ENCODE measurements at places on chromosomes 16 and 17. TPM values are rescaled to one million over a fixed set of nuclear protein-coding genes. Genes with fewer than 3 reads are reported as not detected.

The GOT2 gene
- polyA plus RNA-seq, result 53.4 TPM

The INCA1 gene
- 0.99 TPM for polyA plus RNA-seq

The PRKAR1A gene
- 72.9 TPM for polyA plus RNA-seq

The JUP gene
- polyA plus RNA-seq, result 100 TPM

The MPG gene
- polyA plus RNA-seq, result 140 TPM

The MPHOSPH6 gene
- 10.9 TPM for polyA plus RNA-seq

The LGALS3BP gene
- 0.77 TPM for polyA plus RNA-seq

The KRTAP1-5 gene
- polyA plus RNA-seq, result not detected

The ZFPM1 gene
- polyA plus RNA-seq, result 0.72 TPM

DNA sequence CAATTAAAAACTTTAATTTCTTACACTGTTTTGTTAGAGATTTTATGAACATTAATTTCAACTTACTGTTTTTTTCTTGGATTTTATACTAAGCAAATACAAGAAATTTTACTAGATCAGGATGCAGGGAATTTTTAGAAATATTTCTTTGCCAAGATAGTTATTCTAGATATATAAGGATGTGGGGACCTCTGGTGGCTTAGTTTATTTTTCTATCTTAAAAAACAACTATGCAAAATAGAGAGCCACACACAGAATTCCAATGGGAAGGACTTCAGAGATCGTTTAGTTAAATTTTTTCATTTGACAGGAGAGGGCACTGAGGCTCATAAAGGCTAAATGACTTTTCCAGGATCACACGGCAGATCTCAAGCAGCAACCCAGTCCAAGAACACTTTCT, 23.0 kb upstream of the CAPNS2 start:
- peak; percentile 47 for DNase-seq

DNA sequence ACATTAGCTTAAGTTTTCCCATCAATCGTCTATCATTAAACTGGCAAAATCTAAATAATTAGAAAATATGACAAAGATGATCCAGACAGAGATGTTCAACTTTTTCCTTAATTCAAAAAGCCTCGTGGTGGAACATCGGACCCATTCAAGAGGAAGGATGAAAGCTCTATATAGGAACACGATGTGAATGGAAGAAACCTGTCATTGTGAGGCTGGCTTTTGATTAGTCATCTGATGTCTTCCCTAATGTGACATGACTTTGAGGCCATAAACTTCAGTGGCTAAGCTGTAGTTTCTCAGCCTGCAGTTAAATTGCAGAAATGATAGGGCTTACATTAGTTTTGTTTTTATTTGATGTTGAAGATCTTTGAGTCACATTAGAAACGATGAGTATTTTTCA, 1.0 kb downstream of the AMZ2 start:
- no peak for DNase-seq

DNA sequence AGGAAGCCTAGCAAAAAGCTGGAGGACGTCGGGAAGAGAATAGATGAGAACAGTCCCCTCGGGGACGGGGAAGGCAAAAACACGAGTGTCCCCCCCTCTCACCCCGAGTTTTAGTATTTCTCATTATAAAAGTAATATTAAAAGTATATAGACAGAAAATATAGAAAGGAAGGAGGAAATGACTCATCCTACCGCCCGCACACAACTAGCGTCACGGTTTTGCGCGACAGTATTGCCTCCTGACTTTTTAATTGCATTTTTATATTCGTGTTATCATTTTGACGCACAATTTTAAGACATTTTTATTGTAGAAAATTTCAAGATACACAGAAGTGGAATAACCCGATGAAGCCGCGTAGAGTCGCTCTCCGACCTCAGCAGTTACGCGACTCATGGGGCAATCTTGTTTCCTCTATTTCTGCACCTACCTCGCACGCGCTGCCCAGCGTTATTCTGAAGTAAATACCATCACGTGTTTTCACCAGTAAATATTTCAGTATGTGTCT, 652 bp upstream of the SLC25A19 start:
- DNase-seq, result peak; percentile 71

GRCh38 chr16:58727028-58727781, 6.9 kb downstream of the GOT2 start:
- no peak for DNase-seq

DNA sequence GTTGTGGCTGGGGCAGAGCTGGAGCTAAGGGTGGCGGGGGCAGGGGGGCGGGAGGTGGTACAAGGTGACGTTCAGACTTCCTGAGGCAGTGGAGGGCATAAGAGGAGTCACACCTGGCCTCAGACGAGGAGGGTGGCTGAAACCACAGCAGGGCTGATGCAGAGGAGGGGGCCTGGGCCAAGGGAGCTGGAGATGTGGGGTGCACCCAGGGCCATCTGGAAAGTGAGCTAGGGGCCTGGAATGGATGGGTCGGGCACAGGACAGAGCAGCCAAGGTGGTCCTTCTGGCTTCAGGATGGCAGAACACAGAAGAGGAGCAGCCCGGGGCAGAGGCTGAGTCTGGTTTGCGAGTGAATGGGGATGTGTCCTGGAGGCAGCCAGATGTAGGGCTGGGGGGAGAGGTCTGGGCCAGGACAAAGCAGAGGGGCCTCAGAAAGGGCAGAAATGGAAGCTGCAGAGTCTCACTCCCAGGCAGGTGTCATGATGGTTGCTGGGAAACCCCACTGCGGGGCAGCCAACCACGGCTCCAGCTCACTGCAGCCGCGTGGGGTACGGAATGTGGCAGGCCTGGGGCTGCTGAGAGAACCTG, 57.6 kb downstream of the PRMT7 start:
- no peak for DNase-seq

- no peak for DNase-seq
Measured at GRCh38 chr16:55283812-55284717, 39.9 kb upstream of the IRX6 start.

DNA sequence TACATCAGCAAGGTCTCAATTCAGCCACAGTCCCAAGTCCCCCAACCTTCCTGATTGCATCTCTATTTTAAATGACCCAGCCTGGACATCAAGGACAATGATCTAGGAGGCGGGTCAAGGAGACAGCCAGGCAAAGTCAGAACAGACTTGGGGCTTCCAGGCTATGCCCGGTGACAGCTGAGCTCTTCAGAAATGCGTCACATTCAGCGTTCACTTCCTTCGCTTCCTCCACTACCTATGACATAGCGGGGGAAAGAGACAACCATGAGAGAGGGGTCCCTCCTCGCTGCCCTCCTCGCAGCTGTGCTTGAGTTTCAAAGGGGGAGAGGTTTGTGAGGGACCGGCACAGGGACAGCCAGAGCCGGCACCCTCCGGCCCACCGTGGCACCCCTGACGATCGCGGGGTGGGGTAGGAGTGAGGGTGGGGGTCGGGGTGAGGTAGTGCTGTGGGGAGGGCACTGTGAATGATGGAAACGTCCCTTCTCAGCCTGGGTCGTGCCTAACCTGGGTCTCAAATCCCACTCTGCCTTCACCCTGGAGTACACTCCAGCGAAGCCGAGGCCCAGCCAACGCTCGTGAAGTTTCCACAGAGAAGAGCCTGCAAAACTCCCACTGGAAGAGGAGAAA, 12.3 kb upstream of the LGALS3BP start:
- DNase-seq, result no peak

DNA sequence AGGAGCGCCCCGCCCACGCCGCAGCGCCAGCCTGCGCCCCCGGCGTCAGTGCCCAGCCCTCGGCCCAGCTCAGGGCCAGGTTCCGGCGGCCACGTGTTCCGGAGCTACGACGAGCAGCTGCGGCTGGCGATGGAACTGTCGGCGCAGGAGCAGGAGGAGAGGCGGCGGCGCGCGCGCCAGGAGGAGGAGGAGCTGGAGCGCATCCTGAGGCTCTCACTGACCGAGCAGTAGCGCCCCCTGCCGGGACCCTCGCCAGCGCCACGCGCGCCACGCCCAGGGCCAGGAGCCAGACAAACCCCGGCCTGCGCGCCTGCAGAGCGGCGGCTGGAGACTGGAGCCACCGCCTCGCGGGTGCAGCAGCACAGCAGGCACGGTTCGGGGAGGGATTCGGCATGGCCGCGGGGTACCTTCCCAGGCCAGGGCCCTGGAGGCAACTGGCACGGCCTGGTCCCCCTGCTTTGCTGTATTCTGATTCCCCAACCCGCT, 9.3 kb downstream of the CORO6 start:
- peak; percentile 90 for DNase-seq

- DNase-seq, result no peak
Measured at GRCh38 chr17:74641224-74641957, 17.9 kb upstream of the CD300E start.

- no peak for DNase-seq
Measured at GRCh38 chr17:13920413-13920812, 148.9 kb upstream of the COX10 start.

DNA sequence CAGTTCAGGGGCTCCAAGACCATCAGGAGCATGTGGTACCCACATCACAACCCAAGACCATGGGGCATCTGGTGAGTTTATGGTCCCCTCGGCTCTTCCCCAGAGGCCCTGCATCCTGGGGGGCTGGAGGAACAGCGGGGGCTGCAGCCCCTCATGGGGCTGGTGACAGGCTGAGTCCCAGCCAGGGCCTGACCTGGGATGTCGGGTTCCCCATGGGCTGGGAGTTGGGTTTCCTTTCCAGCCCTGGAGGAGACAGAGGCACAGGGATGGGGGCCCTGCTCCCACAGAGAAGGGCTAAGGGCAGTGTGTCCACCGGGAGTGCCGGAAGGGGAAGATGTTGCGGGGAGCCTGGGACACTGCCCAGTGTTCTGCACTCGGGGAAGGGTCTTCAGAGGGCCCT, 82.4 kb downstream of the GOSR1 start:
- no peak for DNase-seq

- peak; percentile 11 for DNase-seq
Measured at GRCh38 chr16:11915114-11915643, 577 bp downstream of the GSPT1 start.

- no peak for DNase-seq
Measured at GRCh38 chr16:9840761-9841665, 341.2 kb downstream of the GRIN2A start.

DNA sequence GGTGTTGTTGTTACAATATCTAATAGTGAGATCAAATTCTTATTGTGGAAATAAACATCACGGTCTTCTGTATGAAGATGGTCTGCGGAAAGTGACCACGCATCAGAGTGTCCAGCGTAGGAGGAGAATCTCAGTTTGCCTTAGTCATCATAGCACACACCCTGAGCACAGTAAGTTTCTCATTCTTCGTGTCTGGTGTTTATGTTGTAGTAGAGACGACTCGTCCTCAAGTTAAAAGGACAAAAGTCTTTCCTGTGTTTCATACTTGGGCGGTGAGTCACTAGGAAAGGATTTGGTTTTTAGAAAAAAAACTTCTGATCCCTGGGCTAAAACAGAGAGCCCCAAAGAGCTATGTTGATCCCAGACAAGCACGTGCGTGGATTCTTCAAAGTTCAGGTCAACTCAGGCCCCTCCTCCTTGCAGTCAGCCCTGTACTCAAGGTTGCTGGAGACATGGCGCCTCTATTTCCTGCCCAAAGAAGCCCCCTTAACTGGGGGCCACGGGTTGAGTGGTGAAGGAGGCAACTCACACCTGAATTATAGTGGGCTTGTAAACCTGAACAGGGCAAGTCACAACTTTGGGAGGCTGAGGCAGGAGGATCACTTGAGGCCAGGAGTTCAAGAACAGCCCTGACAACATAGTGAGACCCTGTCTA, 170.4 kb downstream of the ZFHX3 start:
- peak; percentile 80 for DNase-seq

- DNase-seq, result no peak
Measured at GRCh38 chr16:66840883-66841282, 3.3 kb upstream of the CA7 start.

DNA sequence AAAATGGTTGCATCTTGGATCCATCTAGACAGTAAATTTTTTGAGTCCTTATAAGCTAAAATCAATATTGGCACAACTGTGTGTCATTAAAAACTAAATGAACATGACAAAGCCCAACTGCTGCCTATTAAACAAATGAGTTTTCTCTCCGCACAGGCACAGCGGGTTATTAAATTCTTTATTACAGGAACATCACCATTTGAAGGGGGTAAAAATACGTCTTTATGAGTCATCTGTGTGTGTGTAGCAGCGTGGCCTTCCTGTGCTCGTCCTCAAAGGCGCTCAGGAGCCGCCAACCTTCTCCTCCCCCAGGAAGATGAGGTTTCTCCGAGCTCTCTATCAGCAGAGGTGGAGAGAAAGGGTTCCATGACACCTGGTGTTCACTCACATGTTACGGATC, 62.6 kb upstream of the SDK2 start:
- no peak for DNase-seq

GRCh38 chr17:57968456-57968855, 13.2 kb upstream of the CUEDC1 start:
- DNase-seq, result no peak

GRCh38 chr17:65177901-65178300, 40.7 kb downstream of the RGS9 start:
- DNase-seq, result peak; percentile 59

GRCh38 chr16:24166661-24167528, 89.2 kb upstream of the CACNG3 start:
- DNase-seq, result no peak

GRCh38 chr17:31373150-31374093, 18.1 kb upstream of the RAB11FIP4 start:
- DNase-seq, result peak; percentile 67

- no peak for DNase-seq
Measured at GRCh38 chr16:58099097-58099955, 29.9 kb downstream of the CFAP20 start.

DNA sequence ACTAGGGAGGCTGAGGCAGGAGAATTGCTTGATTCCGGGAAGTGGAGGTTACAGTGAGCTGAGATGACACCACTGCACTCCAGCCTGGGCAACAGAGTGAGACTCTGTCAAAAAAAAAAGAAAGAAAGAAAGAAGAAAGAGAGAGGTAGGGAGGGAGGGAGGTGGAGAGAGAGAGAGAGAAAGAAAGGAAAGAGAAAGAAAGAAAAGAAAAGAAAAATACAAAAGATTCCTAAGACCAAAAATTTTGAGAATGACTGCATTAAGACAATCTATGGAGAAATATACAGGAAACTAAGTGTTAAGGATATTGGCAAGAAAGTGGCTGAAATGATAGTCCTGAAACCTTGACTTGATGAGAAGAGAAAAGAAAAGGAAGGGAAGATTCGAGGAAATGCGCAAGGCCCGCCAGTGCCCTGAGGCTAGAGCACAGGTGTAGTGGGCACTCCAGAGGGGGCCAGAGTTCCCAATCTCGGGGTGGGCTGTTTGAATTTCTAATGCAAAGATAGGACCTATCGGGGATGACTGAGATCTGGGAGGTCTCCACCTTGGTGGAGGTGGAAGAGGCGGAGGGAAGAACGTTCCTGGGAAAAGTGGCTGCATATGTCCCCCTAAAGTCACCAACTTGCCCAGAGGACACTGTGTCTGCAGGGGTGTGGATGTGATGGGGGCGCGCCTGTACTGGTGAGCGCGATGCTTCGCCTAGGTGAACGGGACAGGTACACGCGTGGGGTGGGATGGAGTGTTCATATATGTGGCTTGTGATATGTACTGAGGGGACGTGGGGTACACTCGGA, 654 bp upstream of the SCNN1B start:
- DNase-seq, result no peak

All from endothelial cell of umbilical vein (primary cell).